ENCODE measurements at places on chromosomes 16 and 17.
A peak's percentile ranks its signal among the peaks of the same experiment; 100 is the strongest.

- no peak for DNase-seq
These were observed 15.5 kb upstream of the SUPT4H1 start for GRCh38 chr17:58367461-58367860.

DNA sequence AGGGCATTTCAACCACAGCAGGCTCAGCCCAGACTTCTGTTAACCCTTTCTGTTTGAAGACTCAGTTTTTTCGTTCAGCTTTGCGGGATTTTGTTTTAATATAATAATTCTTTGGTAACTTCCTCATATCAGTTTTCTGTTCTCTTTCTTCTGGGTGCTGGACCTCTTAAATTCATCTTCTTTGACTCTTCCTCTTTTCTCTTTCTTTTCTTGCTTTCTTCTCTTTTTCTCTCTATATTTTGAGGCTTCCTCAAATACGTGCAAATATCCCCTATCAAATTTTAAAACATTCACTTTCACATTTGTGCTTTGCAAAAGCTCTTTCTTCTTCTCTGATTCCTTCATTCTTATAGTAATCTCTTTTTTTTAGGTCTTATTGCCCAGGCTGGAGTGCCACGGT, 136.3 kb downstream of the HS3ST3B1 start:
- DNase-seq: no peak

DNA sequence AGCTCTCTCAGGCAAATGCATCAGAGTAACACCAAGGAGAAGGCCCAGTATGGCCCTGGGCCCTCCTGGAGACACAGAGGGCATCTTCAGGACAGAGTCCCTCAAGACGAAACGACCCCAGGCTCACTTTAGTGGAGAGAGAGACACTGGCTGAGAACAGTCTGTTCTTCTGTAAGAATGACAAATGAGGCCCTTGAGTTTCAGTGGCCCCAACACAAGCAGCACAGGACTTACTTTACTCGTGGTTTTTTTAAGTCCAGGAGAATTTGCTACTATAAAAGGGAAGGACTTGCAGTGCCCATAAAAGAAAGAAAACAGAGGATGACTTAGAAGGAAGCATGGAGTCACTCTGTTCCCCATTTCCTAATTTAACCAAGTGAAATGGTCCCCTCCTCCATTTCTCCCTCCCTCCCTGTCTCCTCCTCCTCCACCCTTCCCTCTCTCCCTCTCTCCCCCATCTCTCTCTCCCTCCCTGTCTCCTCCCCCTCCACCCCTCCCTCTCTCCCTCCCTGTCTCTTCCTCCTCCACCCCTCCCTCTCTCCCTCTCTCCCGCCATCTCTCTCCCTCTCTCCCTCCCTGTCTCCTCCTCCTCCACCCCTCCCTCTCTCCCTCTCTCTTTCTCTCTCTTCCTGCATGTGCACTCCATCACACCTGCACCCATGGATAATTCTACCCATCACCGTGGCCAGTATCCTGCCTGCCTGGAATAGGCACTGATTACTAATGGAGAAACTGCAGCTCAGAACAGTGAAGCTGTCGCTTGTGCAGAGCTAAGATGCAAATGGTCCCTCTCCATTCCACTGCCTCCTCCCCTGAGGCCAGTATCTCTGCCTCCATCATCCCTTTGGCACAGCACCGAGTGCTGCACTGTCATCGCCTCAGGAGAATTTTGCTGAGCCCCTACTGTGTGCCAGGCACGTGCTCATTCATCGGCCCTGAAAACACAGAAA, 47.3 kb upstream of the RBFOX3 start:
- DNase-seq: peak; percentile 17

DNA sequence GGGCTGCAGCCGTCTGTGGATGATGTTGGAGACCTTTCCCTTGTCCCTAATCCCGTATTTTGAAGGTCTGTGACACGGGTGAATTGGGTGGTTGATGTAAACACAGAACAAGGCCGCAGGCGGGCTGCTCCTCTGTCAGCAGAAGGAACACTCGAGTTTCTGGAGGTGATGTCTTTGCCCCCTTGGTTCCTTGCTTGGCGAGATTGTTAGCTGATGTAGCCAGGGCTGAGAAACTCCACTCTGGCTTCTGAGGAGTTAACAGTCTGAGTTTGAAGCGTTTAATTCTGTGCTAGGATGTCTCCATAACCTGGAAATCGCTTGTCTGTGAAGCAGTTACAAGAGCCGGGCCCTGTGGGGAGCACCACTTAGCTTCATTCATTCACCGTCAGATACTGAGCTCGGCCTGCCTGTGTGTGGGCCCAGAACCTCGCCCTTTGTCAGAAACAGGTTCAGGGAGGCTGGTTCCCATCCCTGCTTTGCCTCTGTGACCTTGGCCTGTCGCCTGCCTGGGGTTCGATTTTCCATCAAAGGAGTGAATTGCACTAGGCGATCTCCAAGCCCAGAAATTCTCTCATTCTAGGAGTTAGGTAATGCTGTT, 1.3 kb downstream of the MAPK8IP3 start:
- no peak for DNase-seq

DNA sequence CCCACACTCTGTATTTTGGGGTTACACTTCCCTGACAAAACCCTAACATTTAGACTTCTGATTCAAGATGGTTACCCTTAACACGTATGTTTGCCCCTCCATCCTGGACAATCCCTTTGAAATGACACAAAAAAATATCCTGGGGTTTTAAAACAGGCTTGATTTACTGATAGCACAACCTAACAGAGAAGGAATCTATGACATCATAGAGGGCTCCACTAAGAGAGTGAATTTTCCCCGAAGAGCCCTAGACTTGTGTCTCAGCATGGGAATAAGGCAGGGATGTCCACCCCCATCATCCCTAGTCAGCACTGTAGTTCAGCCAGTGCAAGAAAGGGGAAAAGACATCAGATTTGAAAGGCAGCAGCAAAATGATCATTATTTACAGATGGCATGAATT, 15.8 kb upstream of the SRCIN1 start:
- DNase-seq: no peak

GRCh38 chr17:17780922-17781590, 55.7 kb downstream of the SREBF1 start:
- no peak for DNase-seq

GRCh38 chr17:64707050-64707591, 45.0 kb upstream of the SMURF2 start:
- no peak for DNase-seq
